Lower lobe of right lung (tissue), 2 donors: ENCODE measurements at places on chromosomes 2 and 18.

- DNase-seq = no peak
Observed at GRCh38 chr2:212644195-212644837, 105.7 kb upstream of the ERBB4 start.

- peak; percentile 52 for DNase-seq
Observed at GRCh38 chr18:79245517-79246001, 150.2 kb upstream of the NFATC1 start.

- DNase-seq = no peak
Observed at GRCh38 chr2:49225126-49225525, 70.8 kb upstream of the FSHR start.

DNA sequence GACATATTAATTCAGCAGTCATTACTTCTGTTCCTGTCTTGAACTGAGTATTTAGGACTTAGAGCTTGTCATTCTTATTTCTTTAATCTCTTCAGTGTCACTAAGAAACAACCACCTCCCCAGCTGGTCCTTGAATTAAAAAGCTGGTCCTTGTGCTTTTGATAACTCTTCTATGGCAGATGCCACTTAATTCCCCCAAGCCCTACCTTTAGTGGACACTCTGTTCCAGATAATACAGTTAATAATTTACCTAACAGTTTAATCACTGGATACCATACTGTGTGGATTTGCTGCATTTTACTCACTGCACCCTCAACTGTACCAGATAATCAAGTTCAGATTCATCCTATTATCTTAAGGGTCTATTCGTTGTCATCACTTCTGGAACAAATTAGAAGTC is 73.1 kb downstream of the SKA1 start:
- DNase-seq = no peak

DNA sequence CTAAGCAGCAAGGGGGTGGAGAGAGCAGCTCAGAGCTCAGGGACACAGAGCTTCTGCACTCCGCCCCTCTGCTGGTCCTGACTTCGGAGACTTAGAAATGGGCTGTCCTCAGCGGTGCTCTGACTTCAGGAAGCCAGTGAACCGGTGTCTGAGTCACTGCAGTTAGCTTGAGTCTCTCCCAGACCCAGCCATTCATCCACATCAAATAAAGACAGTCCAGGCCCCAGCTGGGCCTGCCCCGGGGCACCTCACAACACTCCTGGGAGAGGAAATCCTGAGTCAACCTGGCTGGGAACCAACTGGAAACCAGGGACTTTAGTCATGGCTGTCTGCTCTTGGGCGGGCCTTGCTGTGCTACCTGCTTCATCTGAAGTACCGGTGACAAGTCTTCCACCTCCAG is 5.4 kb upstream of the ITGB6 start:
- DNase-seq = peak; percentile 54

DNA sequence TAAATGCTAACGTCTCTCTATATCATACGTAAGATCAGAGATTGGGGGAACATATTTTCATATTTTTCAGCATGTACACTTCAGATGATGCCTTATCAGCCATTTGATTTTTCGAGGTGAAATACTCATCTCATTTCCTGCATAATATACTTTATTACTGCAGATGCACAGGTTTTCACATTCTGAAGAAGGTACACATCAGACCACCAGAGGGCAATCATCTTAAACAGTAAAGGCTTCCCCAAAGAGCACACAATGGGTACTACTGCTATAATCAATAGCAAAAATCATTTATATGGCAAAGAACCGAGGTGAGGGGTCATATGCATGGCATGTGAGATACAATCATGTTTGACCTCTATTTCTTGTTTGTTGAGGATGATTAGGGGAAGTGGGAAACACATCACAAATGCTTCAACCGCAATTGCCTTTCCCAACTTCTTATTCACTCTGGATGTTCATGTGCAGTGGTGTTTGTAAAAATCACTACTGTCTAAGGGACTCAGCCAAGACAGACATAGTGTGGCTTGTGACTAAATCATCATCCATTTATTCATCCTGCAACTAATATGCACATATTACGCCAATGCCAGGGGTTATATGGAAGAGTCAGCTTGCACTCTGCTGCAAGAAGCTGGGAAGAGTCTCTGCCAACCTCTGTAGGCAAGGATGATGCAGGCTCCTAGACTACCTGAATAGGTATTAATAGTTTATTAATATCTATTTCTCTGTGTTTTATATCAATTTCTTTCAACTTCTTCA is 118.7 kb downstream of the EPB41L3 start:
- DNase-seq = no peak

- no peak for DNase-seq
Observed at GRCh38 chr2:69307579-69308064, 79.4 kb downstream of the GFPT1 start.

DNA sequence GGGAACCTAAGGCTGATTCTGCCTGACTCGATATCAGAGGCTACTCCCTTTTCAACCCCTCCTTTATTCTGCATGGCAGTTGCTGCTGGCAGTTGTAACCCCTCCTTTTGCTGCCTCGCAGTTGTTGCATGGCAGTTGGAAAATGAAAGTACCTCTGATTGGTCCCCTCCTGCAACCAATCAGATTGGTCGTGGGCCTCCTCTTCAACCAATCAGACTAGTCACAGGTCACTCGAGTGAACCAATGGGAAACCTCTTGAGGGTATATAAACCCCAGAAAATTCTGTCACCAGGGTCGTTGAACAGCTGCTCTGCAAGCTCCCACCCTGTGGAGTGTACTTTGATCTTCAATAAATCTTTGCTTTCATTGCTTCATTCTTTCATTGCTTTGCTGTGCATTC is 294.3 kb upstream of the SLC8A1 start:
- DNase-seq = no peak

DNA sequence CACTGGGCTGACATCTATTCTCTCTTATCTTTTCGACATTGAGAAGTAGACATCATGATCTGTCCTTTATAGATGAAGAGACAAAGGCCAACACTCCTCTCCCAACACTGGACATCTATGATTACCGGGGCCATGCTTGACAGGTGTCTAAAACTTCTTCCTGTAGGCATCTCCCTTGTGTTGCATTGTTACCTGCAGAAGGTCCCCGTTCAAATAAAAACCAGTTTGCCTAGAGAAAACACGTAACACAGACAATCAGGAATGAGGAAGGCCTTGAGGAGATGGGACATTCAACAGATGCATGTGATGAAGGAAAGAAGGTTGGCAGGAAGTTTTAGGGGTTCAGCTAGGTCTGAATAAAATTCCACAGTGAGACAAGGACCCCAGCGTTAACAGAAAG is 70.8 kb upstream of the ST8SIA3 start:
- DNase-seq = no peak

DNA sequence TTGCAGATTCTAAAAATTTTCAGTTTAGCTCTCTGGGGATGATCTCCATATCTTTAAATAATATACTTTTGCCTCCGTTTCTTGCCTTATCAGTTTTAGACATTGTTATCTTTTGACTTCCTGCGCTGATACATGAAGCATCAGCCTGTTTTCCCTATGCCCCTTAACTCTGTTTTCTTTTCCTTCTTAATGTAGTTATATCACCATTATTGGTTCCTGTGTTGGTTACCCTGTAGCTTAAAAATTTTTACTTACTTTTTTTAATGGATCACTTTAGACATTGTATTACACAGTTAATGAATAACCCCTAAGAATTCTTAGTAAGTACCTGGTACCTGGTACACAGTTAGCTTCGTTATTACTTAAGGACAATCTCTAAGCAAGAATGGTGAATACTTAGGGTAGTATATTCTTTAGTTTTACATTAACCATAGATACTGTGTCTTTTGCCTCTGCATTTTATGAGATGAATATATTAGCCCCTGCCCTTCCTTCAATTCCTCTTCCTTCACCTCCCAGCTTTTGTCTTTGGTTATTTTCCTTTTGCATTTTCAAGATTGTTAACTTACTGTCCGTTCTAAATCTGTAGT is 40.9 kb downstream of the BABAM2 start:
- DNase-seq = no peak

DNA sequence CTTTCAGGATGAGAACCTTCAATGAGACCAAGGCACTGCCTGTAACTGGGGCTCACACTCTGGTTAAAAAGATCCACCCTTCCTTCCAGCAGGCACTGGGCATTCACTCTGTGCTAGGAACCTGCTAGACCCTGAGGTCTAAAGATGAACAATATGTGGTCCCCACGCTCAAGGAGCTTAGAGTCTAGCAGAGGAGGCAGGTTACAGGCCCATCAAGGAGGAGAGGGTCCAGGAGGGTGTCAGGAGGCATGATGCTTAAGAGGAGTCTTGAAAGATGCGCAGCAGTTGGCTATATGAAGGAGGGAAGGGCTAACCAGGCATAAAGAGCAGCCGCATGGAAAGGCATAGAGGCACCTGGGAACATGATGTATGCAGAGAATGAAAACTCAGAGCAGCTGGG is 4.5 kb downstream of the ANKRD53 start:
- no peak for DNase-seq

- no peak for DNase-seq
Observed at GRCh38 chr18:36214811-36215210, 27.5 kb downstream of the MOCOS start.

DNA sequence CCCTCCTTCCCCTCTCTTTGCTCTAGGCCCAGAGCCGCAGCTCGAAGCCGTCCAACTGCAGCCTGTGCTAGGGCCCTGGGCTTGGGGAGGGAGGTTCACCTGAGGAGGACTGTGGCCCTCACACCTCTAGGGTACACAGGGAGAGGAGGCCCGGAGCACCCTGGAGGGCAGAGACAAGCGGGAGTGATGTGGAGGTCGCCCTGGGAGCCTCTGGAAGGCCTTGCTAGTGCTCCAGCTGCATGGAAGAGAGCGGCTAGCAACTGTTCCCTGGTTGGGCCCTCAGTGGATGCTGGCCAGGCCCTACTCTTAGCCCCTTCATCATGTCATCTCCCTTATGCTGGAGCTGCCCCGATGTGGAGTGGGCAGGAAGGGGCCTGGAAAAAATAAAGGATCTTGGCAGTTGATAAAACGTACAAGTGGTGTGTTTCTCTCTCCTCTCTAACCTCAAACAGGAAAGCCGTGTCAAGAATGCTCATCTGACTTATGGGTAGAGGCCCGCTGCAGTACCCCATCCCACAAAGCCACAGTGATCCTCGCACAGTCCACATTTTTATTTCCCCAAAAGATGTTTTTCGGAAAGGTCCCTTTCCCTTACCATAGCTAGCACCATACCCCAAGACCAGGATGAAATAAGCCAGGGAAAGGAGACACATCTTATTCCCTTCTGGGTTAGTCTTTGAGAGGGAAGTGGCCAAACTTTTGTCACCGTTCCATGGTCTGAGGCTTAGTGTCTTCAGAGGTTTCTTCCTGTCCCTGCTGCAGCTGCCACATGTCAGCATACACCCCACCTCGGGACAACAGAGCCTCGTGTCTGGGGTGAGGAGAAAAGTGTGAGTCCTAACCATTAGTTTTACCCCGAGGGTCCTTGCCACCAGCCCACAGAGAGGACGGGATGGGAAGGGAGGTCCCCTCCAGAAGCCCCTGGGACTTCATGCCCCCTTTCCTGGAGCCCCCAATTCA is 2.9 kb downstream of the ZFAND2B start:
- DNase-seq = no peak

- DNase-seq = no peak
Observed at GRCh38 chr18:57666818-57667497, 45.3 kb upstream of the NARS1 start.
